ENCODE measurements at places on chromosomes 3 and 15. TPM values are rescaled to one million over a fixed set of nuclear protein-coding genes. Genes with fewer than 3 reads are reported as not detected.

- no peak for DNase-seq
Observed at GRCh38 chr3:171574556-171575240, 114.5 kb upstream of the TNIK start.

GRCh38 chr3:65716071-65716751, 322.5 kb downstream of the MAGI1 start:
- DNase-seq: no peak

- no peak for DNase-seq
Observed at GRCh38 chr3:10577486-10577885, 72.1 kb upstream of the ATP2B2 start.

- DNase-seq: no peak
Observed at GRCh38 chr3:103906808-103907207, 1459.9 kb upstream of the ALCAM start.

The VPS8 gene
- 184 TPM for total RNA-seq

DNA sequence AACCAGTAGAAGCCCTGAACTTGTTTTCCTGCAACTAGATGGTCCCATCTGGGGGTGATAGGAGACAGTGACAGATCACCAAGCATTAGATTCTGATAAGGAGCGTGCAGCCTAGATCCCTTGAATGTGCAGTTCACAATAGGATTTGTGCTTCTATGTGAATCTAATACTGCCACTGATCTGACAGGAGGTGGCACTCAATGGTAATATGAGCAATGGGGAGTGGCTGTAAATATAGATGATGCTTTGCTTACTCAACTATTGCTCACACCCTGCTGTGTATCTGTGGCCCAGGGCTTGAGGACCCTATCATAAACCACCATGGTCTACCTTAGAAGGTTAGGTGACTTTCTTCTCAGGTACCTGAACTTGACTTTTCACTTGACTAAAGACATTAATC, 417.1 kb upstream of the ARHGEF26 start:
- no peak for DNase-seq

The EXD1 gene
- total RNA-seq: 0.15 TPM

Data from lung (tissue), 17 donors.